ENCODE measurements at places on chromosomes 1 and 21. TPM values are rescaled to one million over a fixed set of nuclear protein-coding genes. Genes with fewer than 3 reads are reported as not detected.

Gene OXCT2
- 0.06 TPM for polyA plus RNA-seq

Gene DNASE2B
- not detected for polyA plus RNA-seq

Gene KCNE2
- polyA plus RNA-seq: not detected

- no peak for DNase-seq
Observed at GRCh38 chr21:26840201-26840600, 5.0 kb downstream of the ADAMTS1 start.

DNA sequence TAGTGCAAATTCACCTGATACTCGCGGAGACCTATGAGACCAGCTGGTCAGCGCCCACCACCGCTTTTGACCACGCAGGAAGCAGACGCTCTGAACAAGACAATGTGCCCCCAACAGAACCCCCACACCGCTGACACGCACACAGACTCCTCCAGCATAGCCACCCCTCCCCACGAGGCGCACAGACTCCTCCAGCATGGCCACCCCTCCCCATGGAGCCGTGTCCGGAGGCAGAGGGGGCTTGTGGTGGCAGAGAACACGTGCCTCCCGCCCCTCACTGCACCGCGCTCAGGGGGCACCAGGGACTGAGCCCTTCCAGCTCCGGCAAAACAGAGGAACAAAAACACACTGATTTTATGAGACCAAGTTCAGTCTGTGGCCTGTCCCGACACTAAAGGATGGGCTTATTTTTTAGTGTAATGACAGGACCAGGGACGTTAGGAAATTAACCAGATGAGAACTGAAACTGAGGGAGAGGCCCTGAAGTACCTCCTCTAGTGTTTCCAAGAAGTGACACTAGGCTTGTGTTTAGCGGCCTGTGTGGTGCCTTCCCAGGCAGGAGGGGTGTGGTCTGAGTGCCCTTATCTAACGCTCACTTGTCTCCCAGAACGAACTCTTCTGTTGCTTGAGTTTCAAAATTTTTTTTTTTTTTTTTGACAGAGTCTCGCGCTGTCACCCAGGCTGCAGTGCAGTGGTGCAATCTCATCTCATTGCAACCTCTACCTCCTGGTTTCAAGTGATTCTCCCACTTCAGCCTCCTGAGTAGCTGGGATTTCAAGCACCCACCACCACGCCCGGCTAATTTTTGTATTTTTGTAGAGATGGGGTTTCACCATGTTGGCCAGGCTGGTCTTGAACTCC, 10.0 kb upstream of the AGPAT3 start:
- no peak for DNase-seq

Gene OR2L13
- polyA plus RNA-seq: not detected

GRCh38 chr1:24486331-24487065, 16.1 kb upstream of the RCAN3 start:
- DNase-seq: no peak
